ENCODE measurements at places on chromosomes 11 and 22.

GRCh38 chr11:61194981-61195695 is 8.2 kb upstream of the PGA3 start:
- peak; percentile 25 for DNase-seq

DNA sequence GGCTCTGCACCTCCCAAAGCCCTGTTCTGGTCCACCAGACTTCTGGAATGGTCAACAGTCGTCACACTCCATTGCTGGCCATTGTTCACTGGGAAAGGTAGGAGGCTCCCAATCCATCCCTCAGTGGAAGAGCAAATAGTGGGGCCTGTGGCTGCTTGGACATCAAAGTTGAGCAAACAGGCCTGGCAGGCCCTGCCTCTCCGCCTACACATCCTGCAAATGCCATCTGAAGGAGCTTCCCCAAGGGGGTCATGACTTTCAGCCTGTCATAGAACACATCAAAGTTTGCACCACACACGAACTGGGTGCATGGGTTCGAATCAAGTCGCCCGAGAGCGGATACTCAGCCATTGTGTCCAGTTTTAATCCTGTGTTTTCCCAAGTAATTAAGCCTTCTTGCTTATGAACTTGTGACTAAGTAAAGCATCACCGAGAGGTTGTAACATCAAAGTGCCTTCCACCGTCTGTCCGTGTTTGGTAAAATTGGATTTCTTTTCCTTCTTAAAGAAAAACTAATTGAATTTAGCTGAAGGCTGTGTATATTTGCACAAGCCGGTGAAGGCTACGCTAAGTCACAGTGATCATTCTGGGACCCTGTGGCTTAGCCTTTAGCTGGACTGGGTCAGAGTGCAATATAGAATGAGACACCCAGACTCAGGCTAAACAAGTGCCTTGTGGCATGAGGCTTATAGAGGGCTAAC is 36.1 kb downstream of the CLPB start:
- peak; percentile 77 for DNase-seq

- DNase-seq, result no peak
Measured at GRCh38 chr22:42171417-42171816, 40.8 kb upstream of the CYP2D6 start.

DNA sequence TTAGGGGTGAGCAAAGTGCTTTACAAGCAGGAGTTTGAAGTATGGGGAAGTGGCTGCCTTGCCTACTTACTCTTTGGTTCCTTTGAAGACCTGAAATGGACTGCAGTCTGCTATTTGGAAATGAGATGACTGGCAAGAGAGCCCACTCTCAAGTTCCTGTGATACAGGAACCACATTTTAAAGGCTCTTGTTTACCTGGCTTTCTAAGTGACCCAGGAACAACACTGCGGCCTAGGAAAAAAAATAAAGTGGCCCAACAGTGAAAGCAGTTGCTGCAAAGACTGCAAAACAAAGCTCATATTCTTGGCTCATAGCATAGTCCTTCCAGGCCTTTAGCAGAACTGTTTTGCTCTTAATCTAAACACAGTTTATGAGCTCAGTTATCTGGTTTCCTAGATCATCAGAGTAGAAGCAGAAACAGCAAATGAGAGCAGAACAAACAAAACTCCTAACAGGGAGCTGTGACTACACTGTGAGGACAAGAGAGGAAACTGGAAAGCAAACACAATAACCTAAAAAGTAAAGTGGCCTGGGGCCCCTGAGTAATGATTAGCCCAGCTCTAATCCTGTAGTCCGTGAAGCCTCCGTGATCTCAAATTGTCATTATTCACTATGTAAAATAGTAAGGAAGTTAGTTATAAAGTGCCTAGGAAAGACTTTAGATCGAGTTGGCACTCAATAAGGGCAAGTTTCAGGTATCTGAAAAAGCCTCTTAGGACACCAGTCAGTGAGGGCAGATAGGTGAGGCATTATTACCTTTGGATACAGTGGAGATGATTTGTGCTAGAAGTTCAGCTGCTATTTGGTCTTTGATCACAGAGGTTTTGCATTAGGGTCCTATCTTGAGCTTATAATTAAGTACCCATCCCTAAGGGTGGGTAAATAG is 11.5 kb downstream of the CCDC117 start:
- peak; percentile 35 for DNase-seq

DNA sequence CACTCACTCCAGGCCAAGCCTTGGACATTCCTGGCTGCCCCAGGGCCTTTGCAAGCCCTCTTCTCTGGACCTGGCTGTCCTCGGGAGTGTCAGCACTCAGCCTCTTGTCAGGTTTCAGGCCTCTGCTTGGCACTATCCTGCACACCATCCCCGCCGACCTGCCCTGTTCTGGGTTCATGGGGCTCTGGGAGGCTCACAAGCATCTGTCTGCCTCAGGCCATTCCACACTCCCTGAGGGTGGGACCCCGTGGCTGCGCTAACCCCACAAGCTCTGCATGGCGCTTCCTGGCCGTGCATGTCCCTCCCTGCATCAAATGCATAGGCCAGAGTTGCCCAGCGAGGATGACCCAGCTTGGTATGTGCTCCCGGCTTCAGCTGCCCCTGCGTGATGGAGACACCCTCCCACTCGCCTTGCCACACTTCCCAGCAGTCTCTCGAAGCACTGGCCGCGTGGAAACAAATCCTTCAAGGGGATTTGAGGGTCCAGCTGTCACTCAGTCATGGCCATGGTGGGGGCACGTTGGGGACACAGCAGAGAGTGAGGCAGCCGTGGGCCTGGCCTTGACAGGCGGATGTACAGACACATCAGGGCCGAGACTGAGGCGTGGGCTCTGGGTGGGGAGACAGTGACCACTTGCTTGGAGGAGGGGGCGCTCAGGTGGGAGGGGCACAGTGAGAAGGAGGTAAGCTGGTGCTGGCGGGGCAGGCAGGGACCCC is 87.3 kb downstream of the KCNQ1 start:
- no peak for DNase-seq

- no peak for DNase-seq
Measured at GRCh38 chr11:75242722-75243600, 2.4 kb downstream of the TPBGL start.

- DNase-seq, result no peak
Measured at GRCh38 chr22:44335903-44336803, 23.4 kb upstream of the SHISAL1 start.

DNA sequence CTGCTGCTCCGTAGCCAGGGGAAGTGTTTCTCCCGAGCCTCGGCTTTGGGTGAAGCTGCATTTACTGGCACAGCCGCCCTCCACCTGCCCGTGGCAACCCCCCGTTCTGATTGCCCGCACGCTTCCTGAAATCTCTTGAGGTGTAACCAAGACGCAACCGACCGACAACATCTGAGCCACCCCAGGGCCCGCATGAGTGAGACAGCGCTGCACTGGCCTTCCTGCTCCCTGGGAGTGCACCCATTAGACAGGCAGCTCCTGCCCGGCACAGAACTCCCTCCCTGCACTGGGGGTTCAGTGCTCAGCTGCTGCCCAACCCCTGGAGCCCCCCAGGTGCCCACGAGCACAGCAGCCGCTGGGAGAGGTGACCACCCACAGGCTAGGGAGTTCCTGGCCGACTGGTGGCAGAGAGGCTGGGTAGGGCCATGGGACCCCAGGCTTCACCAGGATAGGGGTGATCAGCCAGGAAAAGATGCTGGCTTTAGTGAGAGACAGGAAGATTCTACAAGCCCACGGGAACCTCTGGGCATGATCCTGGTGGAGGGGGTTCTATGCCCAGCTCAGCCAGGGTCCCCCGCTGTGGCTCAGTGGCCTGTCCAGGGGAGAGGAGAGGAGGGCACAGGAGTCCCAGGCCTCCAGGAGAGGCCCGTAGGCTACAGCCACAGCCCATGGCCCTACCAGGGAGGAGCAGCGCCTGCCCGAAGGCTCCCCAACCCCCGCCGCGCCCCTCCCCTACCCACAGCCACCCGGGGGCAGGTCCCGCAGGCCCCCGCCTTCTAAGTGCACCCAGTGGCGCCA is 14.6 kb downstream of the PLXNB2 start:
- DNase-seq, result peak; percentile 54

GRCh38 chr11:73330569-73331093 is 22.6 kb downstream of the ARHGEF17 start:
- DNase-seq, result peak; percentile 22

DNA sequence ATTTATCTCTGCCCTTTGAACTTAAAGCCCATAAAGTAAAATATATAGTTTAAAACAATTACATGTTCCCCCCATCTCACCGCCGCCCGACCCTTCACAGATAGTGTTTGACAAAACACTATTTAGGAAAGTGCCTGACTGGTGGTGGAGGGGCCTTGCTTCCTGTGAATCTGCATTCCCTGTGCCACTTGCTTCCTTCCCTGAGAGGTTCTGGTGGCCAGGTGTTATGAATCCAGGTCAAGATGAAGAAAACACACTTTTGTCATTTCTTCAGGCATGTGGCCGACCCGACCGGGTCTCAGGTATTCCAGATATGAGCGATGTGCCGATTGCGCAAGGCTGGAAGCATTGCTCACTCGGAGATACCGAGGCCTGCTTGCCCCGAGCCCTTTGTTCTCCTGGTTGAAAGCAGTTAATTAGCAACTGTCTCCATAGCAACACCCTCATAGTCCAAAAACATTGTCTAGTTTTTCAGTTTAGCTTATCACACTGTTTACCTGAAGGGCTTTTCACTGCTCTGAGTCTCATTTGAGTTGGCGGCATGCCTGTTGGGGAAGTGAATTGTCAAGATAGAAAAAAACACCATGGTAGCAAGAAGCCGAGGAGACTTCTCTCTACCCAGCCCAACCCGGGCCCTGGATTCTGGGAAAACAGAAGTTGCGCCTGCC is 128.3 kb downstream of the TEAD1 start:
- DNase-seq, result peak; percentile 98

DNA sequence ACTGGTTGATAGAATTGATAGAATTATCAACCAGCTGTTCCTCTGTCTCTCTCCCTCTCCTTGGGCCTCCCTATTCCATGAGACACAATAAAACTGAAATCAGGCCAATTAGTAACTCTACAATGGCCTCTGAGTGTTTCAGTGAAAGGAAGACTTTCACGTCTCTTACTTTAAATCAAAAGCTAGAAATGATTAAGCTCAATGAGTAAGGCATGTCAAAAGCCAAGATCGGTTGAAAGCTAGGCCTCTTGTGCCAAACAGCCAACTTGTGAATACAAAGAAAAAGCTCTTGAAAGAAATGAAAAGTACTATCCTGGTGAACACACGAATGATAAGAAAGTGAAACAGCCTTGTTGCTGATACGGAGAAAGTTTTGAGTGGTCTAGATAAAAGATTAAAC is 16.6 kb downstream of the PIH1D2 start:
- no peak for DNase-seq

GRCh38 chr11:47179655-47179991 is 2.9 kb upstream of the ARFGAP2 start:
- no peak for DNase-seq

DNA sequence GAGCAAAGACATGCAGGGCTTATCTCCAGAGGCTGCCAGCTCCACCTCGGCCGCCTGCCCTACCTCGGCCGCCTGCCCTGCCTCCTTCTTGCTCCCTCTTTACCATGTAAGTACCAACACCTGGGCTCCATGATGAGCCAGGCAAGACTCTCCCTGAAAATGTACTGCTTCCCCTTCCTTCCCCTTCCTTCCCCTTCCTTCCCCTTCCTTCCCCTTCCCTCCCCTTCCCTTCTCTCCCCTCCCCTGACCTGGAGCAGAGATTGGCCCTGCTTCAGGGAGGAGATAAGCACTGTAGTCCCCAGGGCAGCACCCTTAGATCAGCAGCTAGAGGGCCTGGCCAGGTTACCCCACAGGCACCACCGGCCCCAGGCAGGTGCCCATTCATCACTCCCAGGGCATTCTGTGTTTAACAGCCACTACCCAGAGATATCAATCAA is 25.4 kb upstream of the ADORA2A start:
- no peak for DNase-seq

- DNase-seq, result no peak
Measured at GRCh38 chr22:22928666-22929380, 41.2 kb downstream of the IGLL5 start.

GRCh38 chr22:50129121-50129736 is 39.4 kb downstream of the MOV10L1 start:
- DNase-seq, result no peak

GRCh38 chr11:103682318-103683184 is 353.9 kb upstream of the DDI1 start:
- DNase-seq, result peak; percentile 61

GRCh38 chr22:23696326-23696851 is 5.6 kb downstream of the RGL4 start:
- DNase-seq, result no peak

- no peak for DNase-seq
Measured at GRCh38 chr11:43399983-43400630, 41.4 kb downstream of the TTC17 start.

GRCh38 chr22:24089951-24090350 is 78.8 kb downstream of the CABIN1 start:
- DNase-seq, result no peak

DNA sequence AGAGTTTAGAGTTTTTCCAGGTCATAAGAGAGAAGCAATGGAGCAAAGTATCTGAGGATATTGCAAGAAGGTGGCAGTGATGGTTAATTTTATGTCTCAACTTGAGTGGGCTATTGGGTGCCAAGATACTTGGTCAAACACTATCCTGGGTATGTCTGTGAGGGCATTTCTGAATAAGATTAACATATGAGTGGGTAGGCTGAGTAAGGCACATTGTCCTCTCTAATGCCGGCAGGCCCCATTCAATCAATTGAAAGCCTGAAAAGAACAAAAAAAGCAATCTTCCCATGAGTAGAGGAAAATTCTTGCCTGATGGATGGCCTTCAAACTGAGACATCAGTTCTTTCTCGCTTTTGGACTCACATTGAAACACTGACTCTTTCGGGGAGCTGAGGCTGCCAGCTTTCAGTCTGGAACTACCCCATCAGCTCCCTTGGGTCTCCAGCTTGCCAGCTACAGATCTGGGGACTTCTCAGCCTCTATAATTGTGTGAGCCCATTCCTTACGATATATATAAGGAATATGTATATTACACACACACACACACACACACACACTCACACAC is 228.8 kb downstream of the BUD13 start:
- no peak for DNase-seq

GRCh38 chr11:75174781-75175370 is 24.0 kb downstream of the SLCO2B1 start:
- DNase-seq, result no peak

DNA sequence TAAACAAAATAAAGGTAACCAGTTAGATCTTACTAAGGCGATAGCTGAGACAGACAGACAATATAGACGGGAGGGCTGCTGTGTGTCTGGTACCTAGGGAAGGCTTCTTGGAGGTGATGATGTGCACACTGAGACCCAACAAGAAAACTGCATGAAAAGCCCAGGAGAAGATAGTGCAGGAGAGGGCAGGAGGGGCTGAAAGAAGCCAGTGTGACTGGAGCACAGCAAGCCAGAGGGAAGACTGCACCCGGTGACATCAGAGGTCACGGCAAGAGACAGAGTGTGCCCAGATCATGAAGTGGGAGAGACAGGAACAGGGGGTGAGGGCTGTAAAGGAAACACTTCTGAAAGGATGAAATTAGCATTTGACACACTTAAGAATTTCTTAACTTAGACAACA is 266.3 kb downstream of the BRD1 start:
- no peak for DNase-seq

DNA sequence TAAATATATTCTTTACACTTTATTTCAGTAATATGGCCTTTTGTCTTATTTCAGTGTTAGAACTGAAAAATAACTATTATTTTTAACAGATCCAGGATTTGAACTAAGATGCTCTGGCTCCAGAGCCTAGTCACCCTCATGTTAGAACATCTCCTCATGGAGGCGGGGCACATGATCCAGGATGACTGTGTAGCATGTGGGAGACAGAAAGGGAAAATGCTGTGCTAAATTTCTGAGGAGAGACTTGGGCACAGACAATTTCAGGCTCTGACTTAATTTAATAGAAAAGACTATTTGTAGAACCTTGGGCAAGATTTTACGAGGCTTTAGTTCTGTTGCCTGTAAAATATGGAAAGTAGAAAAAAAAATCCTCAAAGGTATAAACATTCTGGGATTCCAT is 24.1 kb downstream of the CTSC start:
- DNase-seq, result no peak

GRCh38 chr11:8084352-8084751 is 3.3 kb downstream of the TUB start:
- DNase-seq, result no peak

All from Caki2 (cell line).